Thoracic aorta (tissue), 2 donors: ENCODE measurements at places on chromosomes 2 and 18.

- no peak for DNase-seq
Observed at GRCh38 chr2:172234716-172235691, 132.3 kb upstream of the DLX2 start.

DNA sequence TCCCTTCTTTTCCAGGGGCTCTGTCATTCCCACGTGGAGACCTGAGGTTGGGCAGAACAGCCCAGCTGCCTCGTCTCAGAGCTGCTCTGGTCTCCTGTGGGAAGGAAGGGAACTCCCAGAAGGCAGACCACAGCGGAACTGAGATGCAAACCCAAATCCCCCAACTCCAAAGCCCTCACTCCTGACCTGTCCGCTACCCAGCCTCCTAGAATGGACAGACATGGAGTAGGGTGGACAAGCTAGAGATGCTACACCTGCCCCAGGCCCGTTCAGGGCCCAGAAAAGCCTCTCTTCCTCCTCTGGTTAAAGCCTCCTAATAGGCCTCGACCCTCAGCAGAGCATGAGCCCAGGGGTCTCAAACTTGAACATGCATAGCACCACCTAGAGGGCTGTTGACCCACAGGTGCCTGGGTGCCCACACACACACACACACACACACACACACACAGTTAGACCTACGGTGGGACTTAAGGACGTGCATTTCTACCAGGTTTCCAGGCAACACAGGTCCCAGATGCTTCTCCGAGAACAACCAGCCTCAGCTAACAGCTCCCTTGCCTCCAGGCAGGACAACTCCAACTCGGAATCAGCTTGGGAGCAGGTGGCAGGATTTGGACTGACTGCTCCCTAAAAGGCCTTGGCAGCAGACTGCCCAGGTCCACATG, 93.5 kb downstream of the TNS1 start:
- DNase-seq, result no peak

DNA sequence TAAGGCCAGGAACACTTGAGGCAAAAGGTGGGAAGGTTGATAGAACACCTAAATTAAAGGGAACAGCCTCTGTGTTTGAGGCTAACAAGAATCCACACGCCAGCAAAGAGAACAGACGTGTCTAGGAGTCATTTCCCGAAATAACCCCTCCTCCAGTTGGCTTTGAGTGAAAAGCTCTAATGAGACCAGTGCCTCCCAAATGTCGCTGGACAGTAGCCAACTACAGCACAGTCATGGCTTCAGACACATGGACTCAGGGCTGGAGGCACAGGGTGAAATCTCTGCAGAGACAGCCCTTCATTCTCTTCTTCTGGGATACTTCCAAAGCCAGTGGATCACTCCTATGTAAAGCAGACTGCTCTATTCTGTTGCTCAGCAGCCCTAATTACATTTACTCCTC, 49.6 kb downstream of the SOWAHC start:
- DNase-seq, result peak; percentile 62

- no peak for DNase-seq
Observed at GRCh38 chr2:29053670-29054400, 20.5 kb downstream of the PCARE start.

DNA sequence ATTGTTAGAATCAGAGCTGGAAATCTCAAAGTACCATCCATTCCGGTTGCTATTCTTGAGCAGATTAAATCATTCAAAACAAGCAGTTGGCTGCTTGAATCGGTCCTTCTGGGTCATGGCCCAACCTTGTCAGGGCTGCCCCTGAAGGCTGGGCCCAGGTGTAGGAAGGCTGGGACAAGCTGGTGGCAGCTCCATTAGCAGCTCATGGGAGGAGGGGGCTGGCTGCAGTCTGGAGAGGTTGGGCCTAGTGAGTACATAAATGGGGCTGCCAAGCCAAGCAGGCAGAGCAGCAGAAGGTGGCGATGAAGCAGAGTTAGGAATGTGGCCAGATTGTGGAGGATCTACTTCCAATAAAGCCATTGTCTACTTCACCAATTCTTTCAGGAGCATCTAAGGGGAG, 81.4 kb downstream of the ADCYAP1 start:
- no peak for DNase-seq

DNA sequence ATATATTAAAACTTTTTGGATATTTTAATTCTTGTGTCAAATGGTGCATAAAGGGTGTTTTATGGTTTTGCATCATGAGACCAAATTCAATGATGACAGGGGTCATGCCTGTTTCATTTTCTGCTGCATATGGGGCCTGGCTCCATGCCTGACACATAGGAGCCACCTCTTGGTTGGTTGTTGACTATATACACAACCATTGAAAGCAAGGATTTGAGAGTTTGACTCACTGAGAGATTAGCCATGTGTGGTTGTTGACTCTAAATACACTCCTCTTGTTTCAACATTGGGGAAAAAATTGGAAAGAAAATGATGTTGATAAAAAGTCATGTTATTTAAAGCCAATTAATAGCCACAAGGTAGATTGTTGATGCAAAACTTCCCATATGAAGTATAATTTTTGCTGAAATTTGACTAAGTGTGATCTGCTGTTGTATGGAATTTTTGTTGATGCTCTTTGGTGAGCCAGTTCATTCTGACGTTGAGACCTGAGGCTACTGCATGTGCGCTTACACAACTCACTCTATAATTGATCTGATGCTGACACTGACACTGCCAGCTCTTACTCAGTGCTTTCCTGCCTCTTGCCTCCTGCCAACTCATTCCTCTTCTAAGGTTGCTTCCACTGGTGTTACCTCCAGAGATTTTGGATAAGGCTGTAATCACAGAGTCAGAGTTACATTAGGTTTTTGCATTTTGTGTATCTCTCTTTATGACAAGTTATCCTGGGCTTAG, 446.2 kb upstream of the SLC14A2 start:
- no peak for DNase-seq

- DNase-seq, result no peak
Observed at GRCh38 chr2:120447127-120447785, 101.3 kb downstream of the INHBB start.

GRCh38 chr2:3536682-3537632, 17.6 kb upstream of the ADI1 start:
- no peak for DNase-seq

DNA sequence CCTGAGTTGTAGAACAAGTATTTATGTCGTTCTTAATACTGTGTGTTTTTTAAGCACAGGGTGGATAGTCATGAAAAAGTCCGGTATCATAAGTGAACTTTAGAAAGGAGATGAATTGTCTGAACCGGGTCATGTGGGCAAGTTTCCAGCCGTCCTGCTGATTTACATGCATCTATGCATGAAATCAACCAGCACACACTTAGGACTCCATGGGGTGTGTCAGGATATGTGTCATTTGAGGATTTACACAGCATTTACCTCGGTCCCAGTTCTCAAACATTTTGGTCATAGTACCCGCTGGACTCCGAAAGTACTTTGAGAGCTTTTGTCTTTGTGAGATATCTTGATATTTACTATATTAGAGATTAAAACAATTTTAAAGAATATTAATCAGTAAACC, 47.5 kb upstream of the TWSG1 start:
- no peak for DNase-seq
